ENCODE measurements at places on chromosomes 12 and 14.
A peak's percentile ranks its signal among the peaks of the same experiment; 100 is the strongest.

DNA sequence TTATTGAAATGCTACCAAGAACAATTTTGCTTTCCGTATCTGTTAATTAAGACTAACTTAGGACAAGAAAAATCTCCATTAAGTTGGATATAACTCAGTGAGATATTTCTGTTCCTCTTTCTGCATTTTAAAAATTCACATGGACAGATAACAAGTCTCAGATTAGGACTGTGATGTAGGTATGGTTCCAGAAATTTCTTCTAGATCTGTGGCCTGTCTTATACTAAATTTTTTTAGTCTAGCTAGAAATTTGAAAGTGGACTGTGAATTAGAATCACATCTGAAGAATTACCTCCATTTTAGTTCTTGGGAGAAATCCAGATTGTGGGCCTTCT lies 41.6 kb downstream of the USP15 start:
- no peak for DNase-seq

GRCh38 chr14:43579671-43580070 lies 927.4 kb downstream of the FSCB start:
- DNase-seq: no peak

DNA sequence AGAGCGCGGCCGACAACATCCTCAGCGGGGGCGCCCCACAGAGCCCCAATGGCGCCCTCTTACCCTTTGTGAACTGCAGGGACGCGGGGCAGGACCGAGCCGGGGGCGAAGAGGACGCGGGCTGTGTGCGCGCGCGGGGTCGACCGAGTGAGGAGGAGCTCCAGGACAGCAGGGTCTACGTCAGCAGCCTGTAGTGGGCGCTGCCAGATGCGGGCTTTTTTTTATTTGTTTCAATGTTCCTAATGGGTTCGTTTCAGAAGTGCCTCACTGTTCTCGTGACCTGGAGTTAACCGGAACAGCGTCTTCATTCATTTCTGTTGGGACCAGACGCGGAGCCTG lies 103.8 kb upstream of the FKBP4 start:
- DNase-seq: peak; percentile 27

DNA sequence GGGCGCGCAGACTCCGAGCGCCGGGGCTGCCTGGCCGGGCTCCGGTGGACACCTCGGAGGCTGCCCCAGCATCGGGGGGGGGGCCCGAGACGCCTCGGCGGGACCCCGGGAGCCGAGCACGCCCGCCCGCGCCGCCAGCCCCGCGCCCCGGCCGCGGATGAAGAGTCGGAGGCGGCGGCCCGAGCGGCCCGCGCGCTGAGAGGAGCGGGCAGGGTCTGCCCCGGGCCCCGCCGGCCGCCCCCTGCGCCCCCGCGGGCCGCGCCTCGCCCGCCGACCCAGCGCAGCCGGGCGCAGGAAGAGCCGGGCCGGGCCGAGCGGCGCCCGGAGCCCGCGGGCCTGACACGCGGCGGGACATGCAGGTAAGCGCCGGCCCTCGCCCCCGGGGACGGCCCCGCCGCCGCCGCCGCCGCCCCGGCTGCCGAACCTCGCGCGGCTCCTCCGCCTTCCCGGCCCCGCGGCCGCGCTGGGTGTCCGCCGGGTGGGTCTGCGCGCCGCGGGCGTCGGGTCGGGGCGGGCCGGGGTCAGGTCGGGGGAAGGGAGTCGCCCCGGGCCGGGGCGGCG lies 63.7 kb downstream of the FBXL14 start:
- no peak for DNase-seq

DNA sequence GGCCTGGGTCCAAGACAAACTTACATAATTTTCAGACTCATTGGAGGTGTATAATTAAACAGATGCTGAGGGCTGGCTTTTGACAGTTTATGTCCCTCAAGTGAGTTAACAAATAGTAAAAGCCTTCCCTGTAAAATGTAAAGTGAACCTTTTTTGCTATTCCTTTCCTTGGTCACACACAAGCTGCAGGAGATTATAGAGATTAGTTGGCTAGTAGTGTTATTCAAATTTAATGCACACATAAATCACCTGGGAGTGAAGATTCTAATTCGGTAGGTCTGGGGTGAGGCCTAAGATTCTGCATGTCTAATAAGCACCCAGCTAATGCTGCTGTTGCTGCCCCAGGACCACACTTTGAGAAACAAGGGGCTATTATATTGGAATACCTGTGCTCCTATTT lies 206.2 kb upstream of the SSTR1 start:
- no peak for DNase-seq

GRCh38 chr12:24770334-24770733 lies 178.6 kb downstream of the BCAT1 start:
- DNase-seq: no peak

GRCh38 chr14:41022932-41023331 lies 583.7 kb upstream of the LRFN5 start:
- DNase-seq: no peak

DNA sequence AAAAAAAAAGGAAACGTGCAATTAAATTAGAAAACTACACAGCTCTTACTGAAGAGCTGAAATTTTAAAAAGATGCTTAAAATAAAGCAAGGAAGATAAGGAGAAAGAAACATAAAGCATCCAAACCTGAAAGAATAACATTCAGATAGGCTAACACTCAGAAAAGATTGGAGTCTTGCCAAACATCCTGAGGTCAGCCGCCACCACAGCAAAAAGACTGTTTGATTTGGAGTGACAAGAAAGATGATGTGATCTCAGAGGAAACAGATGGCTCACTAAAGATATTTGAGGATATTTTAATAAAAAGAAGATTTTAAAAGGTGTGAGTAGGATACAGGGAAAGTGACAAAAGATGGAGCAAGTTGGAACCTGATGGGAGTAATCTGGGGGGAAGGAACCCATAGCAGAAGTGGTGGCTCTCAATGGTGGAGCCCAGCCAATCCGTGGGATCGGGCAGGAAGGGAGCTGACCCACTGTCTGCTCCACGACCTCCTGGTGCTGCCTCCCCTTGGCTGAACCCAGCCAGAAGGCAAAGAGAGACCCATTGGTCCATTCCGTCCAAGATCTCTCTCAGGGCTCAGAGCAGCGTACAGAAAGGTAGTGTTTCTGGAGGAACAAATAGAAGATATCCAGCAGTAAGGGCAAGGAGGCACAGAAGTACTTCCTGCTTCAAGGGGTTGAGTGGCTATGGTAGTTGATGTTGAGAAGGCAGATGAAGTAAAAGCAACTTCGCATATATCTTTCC lies 469.6 kb downstream of the RGS6 start:
- no peak for DNase-seq

DNA sequence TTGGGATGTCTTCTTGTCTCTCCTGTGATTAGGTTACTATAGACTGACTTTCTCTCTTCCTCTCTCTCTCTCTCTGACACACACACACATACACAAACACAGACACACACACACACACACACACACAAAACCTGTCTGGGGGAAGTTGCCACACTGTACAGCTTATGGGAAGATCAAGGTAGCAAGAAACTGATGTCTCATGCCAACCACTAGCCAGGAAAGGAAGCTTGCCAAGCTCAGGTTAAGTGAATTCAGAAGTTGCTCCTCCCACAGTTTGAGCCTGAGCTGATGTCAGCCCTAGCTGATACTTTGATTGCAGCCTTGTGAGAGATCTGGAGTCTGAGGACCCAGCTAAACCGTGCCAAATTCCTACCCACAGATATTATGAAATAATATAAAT lies 67.1 kb downstream of the PPFIA2 start:
- DNase-seq: no peak

DNA sequence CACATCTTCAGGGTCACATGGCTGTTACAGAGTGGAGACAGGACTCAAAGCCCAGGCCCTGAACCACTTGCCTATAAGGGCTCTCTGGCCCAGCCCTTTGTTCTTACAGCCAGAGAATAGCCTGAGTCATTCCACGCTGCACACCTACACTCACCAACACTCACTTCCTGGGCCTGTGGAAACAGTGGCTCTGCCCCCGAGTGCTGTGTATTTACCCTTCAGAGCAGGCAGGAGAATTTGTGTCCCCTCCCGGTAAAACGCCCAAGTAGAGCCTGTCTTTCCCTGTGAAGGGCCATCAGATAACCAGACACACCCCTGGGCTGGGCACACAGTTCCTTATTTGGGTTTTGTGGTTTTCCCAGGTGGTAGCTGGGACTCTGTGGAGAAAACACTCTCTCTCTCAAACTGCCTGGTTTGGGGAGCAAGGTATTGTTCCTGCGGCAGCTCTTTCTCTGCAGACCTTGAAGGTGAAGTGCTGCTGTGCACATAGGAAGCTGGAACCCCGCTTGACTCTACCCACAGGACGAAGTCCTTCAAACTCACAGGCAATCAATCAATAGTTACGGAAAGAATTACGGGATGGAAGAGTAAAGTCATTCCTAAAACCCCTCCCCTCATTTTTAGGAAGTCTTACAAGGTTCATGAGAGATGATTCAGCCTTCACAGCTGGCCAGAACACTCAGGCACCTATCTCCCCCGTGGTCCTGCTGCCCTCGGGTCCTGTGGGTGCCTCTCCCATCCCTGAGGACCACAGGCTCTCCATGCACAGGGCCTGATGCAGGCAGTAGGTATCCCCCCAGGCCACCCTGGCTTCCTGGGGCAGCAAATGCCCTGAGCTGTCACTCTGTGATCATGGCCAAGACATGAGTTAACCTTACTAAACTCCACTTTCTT lies 20.3 kb downstream of the FIGNL2 start:
- no peak for DNase-seq

DNA sequence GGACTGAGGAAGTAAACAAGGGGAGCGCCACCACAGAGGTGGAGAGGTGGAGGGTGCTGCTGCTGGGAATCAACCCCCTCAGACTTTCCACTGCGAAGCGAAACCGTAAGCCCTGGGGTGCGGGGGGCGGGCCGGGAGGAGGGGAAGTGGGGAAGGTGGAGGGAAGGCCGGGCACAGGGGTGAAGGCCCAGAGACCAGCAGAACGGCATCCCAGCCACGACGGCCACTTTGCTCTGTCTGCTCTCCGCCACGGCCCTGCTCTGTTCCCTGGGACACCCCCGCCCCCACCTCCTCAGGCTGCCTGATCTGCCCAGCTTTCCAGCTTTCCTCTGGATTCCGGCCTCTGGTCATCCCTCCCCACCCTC lies at the start of gene LAG3:
LAG3 (plus strand) TSS at position 190 of the 365 bp plus-strand sequence. CDS start 333 bp downstream, outside the sequence.
- DNase-seq: peak; percentile 38

DNA sequence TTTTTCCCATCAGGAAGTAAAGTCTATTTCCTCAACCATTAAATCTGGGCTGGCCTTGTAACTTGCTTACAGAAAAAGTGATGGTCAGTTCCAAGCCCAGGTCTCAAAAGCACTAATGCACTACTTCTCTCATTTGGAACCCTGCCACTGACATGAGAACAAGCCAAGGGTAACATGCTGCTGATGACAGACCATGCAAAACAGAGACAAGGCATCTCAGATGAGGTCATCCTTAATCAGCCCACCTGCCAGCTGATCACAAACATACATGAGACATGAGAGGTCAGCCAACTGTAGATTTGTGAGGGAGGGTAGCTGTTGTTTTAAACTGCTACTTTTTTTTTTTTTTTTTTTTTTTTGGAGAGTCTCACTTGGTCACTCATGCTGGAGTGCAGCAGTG lies 16.2 kb downstream of the TWF1 start:
- DNase-seq: no peak

- DNase-seq: no peak
Observed at GRCh38 chr12:120999191-121000120, 16.8 kb downstream of the C12orf43 start.

DNA sequence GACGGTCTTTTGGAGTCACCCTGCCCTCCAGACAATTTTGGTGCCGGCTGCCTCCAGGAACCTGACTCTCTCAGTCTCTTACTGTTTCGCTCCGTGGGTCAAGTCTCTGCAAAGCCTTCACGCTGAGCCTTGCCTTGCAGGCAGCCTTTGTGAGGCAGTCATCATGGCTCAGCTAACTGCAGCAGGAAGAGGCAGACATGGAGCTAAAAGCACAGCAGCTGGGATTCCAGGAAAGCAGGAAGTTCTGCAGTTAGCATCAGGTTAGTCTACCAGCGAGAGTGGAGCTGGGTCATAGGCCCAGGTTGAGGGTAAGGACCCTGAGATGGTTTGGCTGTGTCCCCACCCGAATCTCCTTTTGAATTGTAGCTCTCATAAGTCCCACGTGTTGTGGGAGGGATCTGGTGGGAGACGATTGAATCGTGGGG lies 305.4 kb downstream of the PCNX1 start:
- no peak for DNase-seq

- no peak for DNase-seq
Observed at GRCh38 chr14:21136024-21136423, 19.8 kb downstream of the OR5AU1 start.

- DNase-seq: no peak
Observed at GRCh38 chr12:3604748-3605586, 114.0 kb downstream of the PRMT8 start.

DNA sequence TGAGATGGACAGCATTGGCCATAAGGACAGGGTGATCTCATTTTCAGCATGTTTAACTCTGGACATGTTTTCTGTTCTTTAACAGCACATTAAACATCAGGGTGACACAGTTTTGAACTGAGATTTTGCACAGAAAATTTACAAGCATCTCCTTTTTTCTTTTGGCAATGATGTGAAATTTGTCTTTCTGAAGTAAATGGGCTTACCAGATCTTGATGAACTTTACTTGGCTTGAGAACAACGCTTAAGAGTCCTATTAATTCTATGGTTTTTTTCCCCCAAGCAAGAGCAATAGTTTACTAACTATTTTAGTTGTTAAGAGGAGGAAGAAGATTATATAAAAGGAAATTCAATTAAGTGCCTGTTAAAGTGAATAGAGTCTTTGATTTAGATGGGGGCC lies 491.0 kb downstream of the SNAPC1 start:
- no peak for DNase-seq

DNA sequence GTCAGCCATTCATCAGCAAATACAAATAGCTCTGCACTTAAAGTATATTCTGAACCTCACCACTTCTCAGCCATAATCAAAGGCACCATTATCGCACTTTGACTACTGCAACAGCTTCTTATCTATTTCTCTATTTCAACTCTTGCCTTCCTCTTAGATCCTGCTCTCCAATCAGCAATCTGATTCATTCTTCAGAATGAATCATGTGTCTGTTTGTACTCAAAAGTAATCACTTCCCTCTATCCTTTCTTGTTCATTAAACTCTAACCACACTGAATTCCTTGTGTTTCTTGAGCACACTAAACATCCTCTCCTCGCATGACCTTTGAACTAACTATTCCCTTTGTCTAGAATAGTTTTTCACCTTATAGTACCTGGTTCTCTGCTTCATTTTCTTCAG lies 12.8 kb upstream of the OR4E1 start:
- no peak for DNase-seq

- DNase-seq: no peak
Observed at GRCh38 chr12:113268621-113269020, 47.4 kb downstream of the TPCN1 start.

GRCh38 chr12:104682790-104683279 lies 226.1 kb downstream of the CHST11 start:
- DNase-seq: peak; percentile 33

- no peak for DNase-seq
Observed at GRCh38 chr14:59463787-59464485, 1.2 kb downstream of the GPR135 start.

- no peak for DNase-seq
Observed at GRCh38 chr12:40439771-40440492, 215.1 kb downstream of the LRRK2 start.

GRCh38 chr12:101928556-101928955 lies 51.2 kb downstream of the DRAM1 start:
- no peak for DNase-seq
